ENCODE measurements at places on chromosomes 11 and 22.

DNA sequence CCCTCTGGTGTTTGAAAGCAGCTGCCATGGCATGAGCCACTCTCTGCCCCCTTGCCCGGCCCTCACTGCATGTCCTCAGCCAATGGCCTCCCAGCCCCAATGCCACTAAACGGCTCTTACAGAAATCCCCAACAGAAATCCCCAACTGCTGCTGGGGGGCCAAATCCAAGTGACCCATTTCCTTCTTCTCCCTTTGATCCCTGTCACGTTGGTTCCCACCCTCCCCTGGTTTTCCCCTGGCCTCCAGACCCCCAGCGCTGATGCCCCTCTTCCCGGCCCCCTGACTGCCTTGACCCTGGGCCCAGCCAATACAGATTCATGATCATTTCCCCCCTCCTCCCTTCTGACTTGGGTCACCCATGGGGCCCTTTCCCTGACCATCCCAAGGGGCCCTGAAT, 30.9 kb downstream of the IGLL1 start:
- no peak for DNase-seq

DNA sequence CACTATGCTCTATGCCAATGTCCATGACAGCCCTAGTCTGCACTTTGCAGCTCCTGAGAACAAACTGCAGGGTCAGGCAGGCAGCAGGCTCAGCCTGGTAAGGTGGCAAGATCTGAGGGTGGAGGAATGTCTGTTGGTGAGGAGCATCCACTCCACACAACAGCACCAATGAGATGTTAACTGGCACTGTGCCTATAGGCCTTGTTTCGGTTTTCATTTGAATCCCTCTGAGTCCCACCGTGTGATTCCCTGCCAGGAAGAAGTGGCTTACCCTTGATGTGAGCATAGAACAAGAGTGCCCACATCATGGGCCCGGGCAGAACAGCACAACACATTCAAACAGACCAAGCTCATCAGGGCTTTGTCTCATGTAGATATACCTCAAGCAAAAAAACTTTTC, 44.1 kb upstream of the CHRM4 start:
- DNase-seq = no peak

GRCh38 chr11:77093987-77094840, 8.4 kb upstream of the OMP start:
- DNase-seq = no peak

DNA sequence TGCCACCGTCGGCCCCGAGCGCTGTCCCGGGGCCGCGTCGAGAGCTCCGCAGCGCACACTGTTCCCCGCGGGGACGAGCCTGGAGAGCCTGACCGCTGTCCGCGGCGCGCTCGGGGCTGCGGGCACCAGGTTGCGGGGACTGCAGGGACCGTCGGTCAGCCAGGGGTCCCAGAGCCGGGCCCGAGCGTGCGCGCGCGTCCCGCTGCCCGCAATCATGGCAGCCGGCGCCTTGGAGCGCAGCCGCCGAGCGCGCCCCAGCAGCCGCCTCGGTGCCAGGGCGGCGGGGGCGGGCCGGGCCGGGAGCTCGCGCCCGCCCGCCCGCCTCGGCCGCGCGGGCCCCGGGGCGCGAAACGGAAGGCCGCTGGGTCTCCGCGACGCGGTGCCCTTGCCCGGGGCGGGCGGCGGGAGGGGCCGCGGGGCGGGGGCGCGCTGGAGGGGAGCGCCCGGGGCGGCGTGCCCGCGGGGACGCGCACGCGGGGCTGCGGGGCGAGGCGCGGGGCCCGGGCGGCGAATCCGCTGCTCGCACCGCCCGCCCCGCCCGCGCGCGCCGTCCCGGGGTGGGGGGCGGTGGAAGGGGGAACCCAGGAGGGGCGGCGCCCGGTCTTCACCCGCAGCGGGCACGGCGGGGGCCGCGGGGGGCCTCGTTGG, 79.4 kb upstream of the PPARA start:
- DNase-seq = peak; percentile 87

DNA sequence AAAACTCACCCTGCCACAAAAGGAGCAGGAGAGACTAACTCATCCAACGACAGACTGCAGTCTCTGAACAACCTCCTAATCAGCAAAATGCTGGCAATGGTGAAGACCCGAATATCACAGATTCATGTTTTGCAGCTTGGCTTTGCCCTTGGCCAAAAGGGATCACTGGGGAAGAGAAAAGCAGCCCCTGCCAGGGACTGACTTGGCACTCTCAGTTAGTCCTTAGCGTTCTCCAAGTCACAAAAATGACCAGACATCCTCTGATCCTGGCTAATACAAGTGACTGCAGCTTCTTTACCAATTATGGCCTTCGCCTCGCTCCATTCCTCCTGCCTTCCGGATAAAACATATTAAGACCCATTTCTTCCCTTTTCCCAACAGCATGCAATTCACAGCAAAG, 22.4 kb upstream of the CHST1 start:
- no peak for DNase-seq

- DNase-seq = no peak
Measured at GRCh38 chr11:28092786-28093185, 15.2 kb downstream of the KIF18A start.

DNA sequence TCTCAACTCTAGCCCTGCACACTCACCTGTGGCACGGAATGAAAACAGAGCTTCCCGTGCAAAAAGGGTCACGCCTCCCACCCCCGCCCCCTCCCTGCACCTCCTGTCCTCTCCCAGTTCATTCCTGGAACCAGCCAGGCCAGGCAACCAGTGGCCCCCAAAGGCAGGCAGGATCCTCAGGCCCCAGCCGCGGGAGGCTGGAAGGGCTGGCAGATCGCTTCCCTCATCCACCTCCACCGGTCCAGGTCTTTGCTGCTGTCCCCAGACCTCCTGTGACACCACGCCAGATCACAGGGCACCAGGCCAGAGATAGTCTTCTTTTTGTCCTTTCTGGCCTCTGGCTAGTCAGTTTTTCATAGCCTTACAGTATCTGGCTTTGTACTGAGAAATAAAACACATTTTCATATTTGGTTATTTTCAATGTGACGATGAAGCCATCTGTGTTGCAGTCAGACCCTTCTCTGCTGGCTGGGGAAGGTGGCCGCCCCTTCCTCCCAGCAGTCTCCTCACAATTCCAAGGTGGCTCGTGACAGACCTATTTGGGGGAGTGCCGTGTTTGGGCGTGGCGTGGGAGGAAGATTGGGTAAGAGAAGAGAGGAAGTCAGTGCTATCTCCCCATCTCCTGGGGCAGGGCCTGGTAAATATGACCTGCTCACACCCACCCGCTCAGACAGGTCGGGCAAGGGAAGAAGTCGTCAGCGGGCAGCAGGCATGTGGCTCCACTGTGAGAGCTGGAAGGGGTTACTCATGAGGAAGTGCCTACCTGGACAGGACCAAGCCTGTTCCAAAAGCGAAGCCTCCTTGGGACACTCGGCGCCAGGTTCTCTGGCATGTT, 9.1 kb downstream of the SSH3 start:
- DNase-seq = no peak

DNA sequence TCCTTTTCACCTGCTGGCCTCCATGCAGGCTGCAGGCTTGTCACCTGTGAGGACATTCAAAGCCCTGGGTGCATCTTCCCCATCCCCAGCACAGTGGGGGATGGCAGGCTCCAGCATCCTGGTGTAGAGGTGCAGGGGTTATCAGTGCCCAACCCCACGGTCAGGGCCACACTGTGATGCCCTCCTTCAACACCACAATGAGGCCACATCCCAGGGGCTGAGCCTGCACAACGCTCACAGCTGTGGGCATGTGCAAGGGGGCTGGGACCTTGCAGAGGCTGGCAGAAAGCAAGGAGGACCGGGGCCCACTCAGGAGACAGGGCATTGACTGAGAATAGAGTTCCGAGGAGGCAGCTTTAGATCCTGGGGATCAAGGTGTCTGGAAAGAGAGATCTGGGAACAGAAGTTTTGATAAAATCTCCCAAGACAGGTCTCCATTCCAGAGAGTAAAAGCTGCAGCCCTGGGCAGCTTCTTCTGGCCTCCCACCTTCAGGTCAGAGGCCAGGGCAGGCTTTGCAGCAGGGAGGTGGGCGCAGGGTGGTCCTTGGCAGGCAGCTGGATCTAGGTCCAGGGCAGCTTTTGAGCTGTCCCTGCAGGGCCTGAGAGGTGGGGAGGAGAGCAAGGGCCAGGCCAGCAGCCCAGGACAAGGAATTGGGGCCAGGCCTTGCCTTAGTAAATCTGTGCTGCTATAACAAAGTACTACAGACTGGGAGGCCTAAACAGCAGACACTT, 250.8 kb upstream of the B3GAT1 start:
- DNase-seq = no peak

DNA sequence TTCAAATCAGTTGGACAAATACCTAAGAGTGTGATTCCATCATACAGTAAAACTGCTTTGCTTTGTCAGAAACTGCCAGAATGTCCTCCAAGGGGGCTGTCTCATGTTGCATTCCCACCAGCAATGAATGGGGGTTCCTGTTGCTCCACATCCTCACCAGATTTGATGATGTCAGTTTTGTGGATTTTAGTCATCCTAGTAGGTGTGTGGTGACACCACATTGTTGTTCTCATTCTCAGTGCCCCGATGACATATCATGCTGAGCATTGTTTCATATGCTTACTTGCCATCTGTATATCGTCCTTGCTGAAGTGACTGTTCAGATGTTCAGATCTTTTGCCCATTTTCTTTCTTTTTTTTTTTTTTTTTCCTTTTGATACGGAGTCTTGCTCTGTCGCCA, 37.0 kb downstream of the CDPF1 start:
- no peak for DNase-seq

- DNase-seq = no peak
Measured at GRCh38 chr11:23192256-23192655, 332.0 kb upstream of the CCDC179 start.

GRCh38 chr11:101475699-101476098, 108.1 kb downstream of the TRPC6 start:
- DNase-seq = no peak

DNA sequence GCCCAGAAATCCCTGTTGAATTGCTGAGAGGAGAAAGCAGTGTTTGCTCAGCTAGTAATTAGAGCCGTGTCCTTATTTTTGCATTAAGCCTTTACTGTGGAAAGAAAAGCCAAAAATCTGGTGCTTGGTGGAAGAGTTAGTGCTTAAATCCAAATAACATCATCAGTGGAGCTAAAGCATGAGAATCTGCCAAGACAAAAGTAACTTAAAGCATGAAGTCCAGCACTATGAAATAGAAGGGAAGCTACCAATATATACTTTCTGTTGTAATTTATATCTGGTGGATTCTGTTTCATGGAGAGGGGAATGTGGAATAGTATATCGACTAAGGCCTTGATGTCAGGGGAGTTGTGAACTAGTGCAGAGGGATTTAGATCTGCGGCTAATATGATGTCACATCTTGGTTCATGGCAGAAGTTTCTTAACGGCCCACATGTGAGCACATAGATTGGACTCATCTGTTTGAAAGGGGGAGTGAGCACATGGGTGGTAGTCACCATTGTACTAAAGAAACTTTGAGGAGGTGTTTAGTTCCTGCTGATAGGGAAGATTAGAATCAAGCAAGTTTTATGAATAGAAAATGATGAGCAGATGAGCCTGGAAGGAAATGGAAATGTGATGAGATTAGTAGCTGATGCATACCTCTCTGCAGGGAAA, 224.4 kb upstream of the MTNR1B start:
- no peak for DNase-seq

DNA sequence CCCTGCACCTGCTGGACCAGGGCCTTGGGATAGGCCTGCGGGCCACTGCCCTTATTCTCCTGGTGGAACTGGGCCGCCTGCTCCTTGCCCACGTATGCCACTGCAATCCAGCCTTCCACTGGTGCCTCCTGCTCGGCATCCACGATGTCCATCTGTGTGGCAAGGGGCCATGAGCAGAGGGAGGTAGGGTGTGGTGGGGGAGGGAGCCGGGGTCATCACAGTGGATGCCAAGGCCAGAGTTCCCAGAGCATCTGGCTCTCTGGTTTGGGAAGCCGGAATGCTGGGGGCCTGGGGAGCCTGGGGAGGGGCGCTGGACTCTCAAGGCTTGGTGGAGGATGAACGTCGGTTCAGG, 627 bp downstream of the RNF215 start:
- no peak for DNase-seq

- no peak for DNase-seq
Measured at GRCh38 chr11:74680703-74681531, 50.3 kb downstream of the CHRDL2 start.

DNA sequence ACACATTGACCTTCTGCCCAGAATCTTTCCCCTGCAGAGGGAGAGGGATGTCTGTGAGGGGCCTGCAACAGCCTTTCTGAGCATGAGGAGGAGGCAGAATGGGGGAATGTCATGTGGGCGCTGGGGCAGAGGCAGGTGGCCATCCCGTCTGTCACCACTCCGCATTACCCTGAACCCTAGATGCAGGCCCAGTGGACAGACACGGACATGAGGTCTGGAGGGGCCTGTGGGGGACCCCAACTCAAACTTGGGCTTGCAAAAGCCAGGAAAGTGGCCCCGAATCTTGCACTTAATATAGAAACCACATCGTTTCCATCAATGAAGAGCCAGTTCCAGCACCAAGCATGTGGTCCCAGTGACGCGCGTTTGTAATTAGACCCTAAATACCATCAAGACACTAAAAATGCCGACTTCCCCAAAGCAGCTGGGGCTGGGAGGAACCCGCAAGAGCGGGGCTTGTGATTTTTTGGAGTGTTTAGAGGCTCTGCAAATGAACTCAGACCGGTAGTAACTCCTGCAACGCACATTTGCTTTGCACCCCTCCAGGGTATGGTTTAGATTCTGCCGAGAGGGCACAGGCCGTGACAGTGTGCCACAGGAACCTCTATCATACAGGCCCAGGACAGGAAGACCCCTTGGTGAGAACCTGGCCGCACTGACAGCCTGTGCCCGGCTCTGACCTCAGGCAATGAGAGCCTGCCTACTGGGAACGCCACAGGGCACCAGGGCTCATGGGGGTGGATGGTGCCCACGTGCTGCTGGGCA, 109.3 kb downstream of the CTTN start:
- no peak for DNase-seq
